Cardiac muscle cell (in vitro differentiated cells and primary cell): ENCODE measurements at places on chromosomes 7 and 10. TPM values are rescaled to one million over a fixed set of nuclear protein-coding genes. Genes with fewer than 3 reads are reported as not detected.

The AKR1C4 gene
- not detected in 2 replicates for polyA plus RNA-seq

The ITIH2 gene
- 0.09 TPM in 1 of 2 replicates, not detected in the other for polyA plus RNA-seq

The STEAP4 gene
- 0.22 TPM in 1 of 2 replicates, not detected in the other for polyA plus RNA-seq

The KIF5B gene
- 49.4 and 65.8 TPM in 2 replicates for polyA plus RNA-seq
